EH (cell line): ENCODE measurements at places on chromosomes 1 and 21.

GRCh38 chr1:154970631-154971340 is at the start of gene SHC1:
SHC1 (minus strand) TSS chr1:154970747; CDS start chr1:154970526, 221 bp downstream.
- DNase-seq = peak; percentile 98

DNA sequence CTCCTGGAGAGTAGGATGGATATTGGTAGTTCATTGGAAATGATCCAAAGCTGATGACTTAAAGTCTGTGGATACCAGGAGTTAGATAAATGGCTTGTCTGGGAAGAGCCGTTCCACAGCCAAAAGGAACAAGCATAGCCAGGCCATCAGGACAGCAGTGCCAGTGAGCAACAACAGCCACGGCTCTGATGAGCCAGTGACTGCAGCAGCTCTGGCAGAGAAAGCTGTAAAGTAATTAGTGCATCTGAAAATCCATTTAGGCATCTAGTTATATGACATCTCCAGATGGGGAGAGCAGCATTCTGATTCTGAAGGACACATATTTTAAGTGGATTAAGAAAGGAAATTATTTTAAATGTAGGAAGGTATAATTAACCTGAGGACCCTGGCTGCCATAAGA is 256.2 kb upstream of the PLXNA2 start:
- DNase-seq = no peak

- DNase-seq = peak; percentile 62
Measured at GRCh38 chr1:202577381-202577780, 132.9 kb downstream of the SYT2 start.

DNA sequence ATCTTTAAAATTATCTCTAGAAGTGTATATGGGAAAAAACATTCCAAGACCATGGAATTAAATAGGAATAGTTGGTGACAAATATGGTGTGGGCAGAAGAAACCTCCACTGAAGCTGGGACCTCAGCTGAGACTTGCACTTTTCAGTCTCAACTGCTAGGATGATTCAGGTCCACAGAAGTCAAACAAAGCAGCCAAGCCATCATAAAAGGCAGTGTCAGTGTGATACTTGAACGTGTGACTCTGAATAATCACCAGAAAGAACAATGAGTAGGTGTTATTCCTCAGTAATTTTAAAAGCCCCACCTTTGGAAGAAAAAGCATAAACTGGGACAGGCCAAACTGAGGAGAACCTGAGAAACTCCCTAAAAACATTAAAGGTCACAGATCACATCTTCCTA is 90.7 kb downstream of the ZNF281 start:
- peak; percentile 22 for DNase-seq

DNA sequence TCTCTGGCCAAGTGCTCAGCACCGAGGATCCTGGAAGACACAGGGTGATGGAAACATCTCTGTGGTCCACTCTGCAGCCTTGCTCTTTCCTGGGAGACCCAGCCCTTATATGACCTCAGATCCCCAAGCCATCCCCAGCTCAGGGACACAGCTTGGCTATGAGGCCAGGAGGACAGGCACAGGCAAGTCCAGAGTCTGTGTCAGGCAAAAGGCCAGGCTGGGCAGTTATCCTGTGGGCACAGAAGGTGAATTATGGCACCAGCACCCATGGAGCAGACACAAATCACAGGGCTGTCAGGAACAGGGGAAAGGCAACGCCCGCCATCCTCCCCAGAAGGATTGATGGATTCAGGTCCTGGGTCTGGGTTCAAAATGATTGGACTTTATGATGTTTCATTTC is 52.1 kb upstream of the SCMH1 start:
- no peak for DNase-seq

- no peak for DNase-seq
Measured at GRCh38 chr1:230549625-230550024, 92.7 kb upstream of the COG2 start.

DNA sequence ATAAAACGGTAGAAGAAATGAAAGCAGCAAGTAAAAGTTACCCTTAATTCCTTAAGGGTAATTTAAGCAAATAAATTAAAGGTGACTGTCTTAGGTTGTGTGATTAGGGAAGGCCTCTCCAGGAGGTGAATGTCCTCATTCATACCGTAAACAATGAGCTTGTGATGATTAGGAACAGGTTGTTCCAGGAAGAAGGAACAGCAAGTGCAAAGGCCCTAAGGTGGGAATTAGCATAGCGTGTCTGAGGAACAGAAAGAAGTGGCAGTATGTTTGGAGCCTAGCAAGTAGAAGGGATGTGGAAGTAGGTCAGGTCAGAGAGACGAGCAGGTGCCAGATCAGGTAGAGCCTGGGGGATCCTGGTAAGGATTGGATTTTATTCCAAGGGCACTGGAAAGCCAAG is 5.6 kb downstream of the AK4 start:
- DNase-seq = no peak

- DNase-seq = no peak
Measured at GRCh38 chr21:36423771-36424433, 38.7 kb downstream of the CHAF1B start.

DNA sequence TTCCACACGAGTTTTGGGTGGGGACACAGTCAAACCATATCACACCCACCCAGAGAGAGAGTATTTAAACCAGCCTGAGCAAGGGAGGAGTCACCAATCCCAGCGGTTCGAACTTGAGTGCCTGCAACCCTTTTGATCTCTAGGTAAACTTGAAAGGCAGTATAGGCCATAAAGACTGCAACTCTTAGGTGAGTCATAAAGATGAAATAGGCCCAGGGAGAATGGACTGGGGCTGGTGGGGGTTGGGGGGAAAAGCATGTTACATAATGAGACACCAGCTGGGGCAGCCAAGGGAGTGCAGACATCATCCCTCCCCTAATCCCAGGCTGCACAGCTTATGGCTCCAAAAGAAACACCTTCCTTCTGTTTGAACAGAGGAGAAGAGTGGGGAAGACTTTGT is 99.8 kb upstream of the LHX8 start:
- DNase-seq = no peak

DNA sequence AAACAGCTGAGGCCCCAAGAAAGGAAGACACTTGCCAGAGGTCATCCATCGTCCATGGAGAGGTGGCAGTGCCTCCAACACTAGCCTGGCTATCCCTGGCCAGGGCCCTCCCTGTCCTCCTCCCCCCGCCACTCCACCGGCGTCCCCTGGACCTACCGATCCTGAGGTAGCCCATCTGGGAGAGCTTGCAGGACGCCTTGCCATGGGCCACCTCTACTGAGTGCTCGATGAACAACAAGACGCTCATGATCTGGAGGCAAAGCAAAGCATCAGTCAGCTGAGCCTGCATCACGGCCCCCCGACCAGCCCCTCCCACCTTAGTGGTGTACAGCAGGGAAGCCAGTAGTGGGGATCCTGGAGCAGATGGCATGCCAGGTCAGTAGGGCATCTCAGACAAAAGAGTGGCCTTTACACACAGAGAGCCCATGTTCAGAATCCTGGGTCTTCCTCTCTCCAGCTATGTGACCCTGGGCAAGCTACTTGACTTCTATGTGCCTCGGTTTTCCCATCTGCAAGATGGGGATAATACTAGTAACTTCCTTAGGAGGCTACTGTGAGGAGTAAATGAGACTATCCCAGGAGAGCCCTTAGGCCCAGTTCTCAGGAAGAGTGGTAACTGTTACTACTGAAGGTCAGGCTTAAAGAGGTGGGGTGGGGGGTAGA is 15.1 kb downstream of the LAPTM5 start:
- no peak for DNase-seq

- DNase-seq = no peak
Measured at GRCh38 chr1:171107969-171108368, 17.3 kb downstream of the FMO3 start.

- DNase-seq = no peak
Measured at GRCh38 chr21:45805321-45805720, 161.8 kb downstream of the PCBP3 start.

GRCh38 chr21:35084869-35085268 is 35.8 kb upstream of the RUNX1 start:
- peak; percentile 97 for DNase-seq

DNA sequence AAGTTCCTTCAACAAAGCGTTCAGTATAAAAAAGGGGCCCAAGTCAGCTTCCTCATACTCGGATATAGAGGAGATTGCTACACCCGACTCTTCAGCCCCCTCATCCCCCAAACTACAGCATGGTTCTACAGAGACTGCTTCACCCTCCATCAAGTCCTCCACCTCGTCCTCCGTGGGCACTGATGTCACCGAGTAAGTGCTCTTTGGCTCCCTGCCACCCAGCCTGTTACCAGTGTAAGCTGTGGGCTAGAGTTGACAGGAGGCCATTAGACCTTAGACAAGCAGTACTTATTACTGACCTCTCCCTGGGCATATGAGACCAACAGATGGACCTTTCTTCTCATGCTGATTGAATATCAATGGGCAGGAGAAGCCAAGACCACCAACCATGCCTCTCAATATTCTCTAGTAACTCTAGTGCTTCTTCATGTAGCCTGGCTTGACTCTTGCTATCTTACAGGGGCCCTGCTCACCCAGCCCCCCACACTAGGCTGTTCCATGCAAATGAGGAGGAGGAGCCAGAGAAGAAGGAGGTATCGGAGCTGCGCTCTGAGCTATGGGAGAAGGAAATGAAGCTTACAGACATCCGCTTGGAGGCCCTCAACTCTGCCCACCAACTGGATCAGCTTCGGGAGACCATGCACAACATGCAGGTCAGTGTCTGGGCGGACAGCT is 20.9 kb upstream of the IPO9 start:
- DNase-seq = no peak

DNA sequence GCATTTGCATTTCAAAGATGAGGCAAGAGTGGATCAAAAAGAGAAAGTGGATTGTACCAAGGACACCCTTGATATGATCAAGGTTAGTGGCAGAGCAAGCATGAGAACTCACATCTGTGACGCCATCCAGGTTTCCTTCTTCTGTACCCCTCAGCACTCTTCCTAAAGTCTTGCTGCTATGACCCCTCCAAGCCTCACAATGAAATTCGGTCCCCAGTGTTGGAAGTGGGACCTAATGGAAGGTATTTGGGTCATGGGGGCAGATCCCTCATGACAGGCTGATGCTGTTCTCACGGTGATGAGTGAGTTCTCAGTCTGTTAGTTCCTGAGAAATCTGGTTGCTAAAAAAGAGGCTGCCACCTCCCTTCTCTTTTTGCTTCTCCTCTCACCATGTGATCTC is 86.4 kb downstream of the PGM1 start:
- DNase-seq = no peak

DNA sequence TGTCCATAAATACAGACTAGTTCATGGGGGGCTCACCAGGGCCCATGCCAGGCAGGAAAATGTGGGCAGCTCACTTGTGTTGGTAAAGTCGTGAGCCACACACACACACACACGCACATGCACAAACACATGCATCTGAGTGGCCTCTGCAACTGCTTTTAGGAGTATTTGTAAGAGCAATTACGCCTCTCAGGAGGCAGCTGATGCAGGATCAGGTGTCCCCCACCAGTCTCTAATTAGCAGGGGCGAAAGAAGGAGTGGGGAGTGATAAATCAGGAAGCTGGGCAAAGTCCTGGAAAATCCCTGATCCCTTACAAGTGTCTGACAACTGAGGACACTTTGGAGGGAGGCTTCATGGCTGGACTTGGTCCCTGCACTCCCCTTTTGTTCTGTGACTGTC is 5.7 kb upstream of the IVL start:
- DNase-seq = no peak

GRCh38 chr1:116578581-116578980 is 7.8 kb upstream of the CD58 start:
- DNase-seq = no peak

DNA sequence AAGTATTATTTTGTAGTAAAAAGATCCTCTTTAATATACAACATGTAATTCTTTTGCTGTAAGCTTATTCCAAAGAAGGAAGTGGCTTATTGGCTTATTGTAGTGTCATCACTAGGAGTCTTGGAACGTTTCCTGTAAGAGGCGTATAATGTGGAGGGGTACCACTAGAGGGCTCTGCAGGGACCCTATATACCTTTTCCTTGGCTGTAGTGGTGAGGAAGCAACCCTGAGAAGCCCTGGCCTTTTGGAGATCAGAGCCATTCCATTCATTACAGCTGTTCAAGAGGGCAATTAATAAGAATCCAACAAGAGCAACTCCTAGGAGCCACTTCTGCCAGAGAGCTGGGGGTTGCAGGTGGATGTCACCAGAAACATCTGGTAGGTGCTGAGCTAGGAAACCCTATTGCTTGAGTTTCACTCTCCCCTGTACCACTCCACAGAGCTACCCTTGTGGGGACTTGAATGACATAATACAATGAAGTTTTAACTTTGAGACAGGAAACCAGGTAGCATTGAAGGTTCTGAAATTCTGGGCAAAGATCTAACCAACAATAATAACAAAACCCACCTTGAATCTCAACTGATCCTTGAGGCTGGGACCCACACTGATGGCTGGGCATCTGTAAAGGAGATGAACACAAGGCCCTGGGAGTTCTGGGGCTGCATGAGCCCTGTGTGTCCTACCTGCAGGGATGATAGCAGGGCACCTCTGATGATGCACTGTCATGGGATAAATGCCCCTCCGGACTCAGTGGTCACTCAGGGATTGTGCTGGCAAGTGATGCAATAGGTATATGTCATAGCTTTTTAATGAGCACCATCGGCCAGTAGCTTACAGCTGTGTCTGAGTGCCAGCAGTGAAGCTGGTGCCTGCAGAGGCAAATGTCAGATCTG is 160.2 kb upstream of the COA6 start:
- DNase-seq = peak; percentile 60

DNA sequence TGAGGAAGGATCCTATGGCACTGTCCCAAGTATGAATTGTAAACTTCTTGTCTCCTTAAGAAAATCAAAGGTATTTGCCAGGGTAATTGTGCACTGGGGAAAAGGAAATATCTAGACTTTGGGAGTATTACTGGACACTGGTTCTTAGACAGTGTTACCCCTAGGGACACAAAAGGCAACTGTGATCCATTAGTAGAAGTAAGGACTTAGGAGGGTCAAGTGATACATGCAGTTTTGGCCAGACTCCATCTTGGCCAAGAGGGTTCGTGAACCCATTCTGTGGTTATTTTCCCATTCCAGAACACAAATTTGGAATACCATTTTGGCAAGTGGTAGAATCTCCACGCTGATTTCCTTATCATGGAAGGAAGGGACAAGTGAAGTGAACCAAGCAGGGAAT is 98.1 kb downstream of the TM2D1 start:
- peak; percentile 74 for DNase-seq

DNA sequence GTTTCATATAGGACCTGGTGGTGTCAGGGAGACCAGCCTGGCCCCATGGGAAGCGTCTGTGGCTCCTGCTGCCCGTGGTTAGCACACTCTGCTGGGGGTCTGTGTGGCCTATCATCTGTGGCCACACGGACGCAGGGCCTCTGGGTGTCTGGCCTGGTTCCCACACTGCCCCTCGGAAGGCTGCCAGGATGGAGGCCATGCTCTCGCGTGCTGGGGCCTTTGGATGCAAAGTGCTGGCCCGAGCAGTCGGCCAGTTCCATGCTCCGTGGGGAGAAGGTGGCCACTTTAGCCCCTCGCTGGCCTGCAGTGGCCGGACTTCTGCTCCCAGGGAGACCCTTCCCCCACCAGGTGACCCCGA is 20.8 kb upstream of the LRRC3 start:
- DNase-seq = no peak

GRCh38 chr1:944341-945325 is 14.4 kb downstream of the NOC2L start:
- no peak for DNase-seq

DNA sequence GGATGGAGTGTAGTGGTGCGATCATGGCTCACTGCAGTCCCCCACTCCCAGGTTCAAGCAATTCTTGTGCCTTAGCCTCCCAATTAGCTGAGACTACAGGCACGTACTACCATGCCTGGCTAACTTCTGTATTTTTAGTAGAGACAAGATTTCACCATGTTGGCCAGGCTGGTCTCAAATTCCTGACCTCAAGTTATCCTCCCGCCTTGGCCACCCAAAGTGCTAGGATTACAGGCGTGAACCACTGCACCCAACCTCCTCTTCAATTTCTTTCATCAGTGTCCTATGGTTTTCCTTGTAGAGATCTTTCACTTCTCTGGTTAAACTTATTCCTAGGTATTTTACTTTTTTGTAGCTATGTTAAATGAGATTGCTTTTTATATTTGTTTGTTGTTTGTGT is 10.7 kb upstream of the MAST2 start:
- DNase-seq = no peak
